ENCODE measurements at places on chromosomes 11 and 22.

- DNase-seq: no peak
Observed at GRCh38 chr22:17396516-17396915, 27.3 kb downstream of the CECR2 start.

DNA sequence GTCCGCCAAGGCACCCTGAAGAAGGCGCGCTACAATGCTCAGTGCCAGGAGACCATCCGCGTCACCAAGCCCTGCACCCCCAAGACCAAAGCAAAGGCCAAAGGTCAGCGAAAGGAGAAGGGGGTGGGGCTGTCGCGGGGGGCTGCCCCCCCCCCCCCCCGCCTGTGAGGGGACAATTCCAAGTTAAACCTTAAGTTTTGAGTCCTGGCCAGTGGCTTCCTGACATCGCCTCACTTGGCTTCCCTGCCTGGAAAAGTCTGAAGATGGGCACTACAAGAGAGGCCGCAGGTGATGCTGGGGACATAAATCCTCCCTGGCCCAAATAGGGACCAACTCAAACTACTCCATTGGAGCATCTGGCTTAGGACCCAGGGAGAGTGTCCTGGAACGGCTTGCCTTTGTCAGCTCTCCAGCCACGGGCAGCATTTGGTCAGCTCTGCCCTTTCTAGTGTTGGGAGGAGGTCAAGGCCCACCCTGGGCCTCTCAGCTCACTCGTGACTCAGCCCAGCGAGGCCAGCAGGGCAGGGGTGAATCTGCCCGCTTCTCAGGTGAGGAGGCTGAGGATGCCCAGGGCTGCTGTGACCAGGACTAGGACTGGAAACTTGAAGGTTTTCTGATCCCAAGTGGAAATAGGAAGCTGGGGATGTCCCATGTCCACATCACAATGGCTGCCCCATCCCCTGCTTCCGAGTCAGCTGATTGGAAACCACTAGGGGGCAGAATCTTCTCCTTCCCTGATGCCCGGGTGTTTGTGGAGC, 1.4 kb downstream of the MDK start:
- peak; percentile 45 for DNase-seq

DNA sequence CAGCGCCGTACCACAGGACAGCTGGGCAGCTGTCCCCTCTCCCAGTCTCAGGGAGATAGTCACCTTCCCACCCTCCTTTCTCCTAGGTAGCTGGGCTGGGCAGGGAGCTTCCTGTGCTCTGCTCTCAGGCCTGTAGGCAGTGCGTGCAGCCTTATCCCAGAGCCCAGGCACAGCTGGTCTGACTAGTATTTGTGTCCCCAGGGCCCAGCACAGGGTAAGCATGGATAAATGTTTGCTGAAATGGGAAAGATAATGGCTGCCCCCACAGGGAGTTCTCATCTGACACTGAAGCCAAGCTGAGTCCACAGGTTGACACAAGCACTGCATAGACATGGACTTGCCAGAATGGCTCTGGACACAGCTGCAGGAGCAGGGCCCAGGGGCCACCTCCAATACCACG, 9.8 kb downstream of the SLC15A3 start:
- no peak for DNase-seq

DNA sequence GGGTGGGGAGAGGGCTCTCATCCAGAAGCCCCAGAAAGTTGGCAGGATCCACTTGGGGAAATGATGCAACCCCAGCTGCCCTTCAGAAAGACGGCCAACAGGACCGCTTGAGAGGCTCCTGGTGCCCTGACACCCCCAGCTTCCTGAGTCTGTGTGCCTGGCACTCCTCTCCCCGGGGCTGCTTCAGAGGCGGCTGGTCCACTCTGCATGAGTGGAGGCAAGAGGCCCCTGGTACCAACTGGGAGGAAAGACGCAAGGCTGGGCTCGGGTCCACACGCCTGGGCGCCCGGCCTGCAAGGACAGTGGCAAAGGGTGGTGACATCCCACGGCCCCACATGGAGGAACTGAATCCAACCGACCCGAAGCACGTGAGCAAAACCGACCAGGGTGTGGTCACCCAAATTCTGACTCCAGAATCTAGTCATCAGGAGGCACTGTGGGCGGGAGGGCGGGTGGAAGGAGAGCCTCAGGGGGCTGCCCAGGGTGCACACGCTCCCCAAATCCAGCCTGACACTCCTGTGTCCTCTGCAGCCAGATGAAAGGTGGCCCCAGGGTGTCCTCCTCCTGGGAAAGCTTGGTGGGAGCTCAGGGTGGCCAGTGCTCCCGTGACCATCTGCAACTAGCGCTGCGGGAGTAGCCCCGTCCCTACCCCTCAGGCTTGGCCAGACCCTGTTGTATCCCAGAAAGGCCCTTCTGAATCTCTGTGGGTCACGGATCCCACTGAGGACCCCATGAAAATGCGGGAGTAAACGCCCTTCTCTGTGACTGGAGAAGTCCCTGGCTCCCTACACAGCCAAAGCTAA, 3.7 kb downstream of the RNH1 start:
- DNase-seq: no peak

GRCh38 chr22:31250740-31251600, 38.9 kb downstream of the LIMK2 start:
- no peak for DNase-seq

- no peak for DNase-seq
Observed at GRCh38 chr11:66289548-66290329, 796 bp upstream of the YIF1A start.

DNA sequence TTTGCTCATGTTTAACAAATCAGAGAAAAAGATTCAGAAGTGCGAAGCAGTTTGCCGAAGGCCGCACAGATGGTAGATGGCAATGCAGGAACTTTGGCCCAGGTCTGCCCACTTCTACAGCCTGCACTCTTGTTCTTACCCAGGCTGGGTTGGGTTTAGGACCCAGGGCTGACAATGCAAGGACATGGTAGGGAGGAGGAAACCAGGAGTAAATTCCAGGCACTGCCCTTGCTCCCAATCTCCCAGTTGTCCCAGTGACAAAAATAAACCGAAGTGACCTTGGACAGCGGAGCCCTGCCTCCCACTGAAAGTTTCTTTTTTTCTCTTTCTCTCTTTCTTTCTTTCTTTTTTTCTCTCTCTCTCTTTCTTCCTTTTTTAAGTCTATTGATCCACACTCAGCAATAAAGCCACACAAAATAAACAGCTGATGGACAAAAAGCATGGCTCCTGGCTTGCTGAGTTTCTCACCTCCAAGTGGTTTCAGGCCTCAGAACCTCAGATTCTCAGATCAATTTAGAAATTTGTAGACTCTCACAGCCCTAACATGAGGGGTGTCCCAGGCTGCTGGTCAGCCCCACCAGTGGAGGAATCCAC, 33.5 kb upstream of the FCHSD2 start:
- DNase-seq: no peak

DNA sequence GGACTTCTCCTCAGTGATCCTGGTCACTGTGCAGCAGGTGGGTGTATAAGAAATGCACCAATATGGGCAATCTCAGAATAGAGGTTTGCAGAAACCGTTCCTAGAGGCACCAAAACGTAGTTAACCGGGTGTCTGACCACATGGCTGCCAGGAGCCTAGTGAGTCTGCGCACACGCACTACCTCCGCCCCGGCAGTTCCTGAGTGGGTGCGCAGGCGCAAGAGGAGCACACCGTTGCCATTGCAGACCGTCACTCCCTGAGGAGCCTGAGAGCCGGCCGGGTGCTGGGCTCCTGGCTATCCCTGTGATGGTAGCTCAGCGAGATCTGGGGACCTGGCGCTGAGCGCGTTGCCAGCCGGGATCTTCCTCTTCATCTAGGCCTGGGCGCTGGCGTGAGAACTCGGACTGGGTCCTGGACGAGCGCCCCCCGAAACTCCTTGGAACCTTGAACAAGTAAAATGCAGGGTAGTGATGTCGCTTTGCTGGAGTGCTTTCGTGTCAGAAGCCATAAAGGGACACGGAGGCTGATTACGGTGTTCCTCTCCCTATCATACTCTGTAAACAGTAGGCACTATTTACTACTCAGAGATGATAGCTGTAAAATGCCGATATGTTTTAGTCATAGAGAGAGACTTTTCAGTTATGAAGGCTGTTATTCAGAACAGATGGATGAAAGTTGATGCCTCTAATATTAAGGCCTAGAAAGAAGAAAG, at the start of gene MS4A13:
Gene MS4A13 (plus strand): TSS at position 249 of the 712 bp plus-strand sequence. CDS start 2,692 bp downstream, outside the sequence.
- DNase-seq: peak; percentile 43

DNA sequence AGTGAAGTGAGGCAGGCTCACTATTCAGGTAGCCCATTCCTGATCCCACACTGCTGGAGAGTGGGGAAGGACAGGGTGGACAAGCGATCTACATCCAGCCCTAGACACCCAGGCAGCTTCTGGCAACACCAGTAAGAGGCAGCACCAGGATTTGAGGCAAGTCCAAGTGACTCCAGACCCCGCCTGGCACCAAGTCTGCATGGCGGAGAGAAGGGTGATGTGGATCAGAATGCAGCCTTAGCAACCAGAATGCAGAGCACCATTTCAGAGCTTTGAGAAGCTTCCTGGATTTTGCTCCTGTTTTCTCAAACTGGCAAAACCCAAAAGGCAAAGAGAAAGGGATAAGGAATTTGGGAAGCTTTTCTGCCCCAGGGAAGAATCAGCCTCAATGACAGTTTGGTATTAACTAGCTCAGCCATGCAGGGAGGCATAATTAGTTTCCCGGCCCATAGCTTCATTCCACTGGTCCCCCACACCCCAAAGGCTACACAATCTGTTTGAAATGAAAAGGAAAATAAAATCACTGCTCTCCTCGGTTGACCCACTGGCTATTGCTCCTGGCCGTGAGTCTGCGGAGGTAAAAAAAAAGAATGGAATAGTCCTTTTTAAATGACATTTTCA, 17.3 kb downstream of the GALNT18 start:
- peak; percentile 15 for DNase-seq

GRCh38 chr11:12865863-12866595, 143.1 kb upstream of the RASSF10 start:
- no peak for DNase-seq

DNA sequence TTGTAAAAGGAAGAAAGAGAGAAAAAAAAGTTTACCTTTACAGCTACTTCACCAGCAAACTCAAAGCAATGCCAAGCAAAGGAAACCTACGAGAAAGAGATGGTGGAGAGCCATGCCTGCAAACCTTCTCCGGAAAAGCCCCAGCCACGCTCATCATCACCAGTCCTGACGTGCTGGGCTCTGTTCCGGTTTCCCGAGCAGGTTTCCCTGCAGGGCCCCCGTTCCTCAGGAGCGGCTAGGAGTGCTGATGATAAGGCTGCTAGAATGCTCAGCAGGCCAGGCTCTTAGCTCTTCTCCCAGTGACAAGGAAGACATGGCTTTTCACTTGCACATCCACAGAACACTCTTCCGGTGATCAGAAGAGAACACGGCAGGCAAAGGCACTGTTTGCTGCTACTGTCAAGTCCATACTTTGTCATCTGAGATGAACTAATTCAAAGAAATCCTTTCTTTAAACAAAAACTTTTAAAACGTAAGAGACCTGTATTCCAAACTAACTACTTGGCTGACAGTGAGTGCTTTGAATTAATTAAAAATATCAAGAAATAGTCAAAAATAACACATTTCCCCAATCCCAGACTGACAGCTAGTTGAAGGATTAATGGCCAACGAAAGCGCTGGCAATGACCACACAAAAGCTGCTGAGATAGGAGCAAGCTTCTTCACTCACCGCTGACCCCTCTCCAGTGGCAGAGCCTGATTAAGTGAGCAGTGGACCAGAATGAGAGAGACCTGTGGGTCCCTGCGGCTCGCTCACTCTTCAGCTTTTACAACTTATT, 35.8 kb downstream of the DUSP8 start:
- DNase-seq: no peak

- no peak for DNase-seq
Observed at GRCh38 chr11:125079151-125079877, 16.2 kb downstream of the SLC37A2 start.

- no peak for DNase-seq
Observed at GRCh38 chr11:107271425-107271824, 186.2 kb downstream of the CWF19L2 start.

- DNase-seq: no peak
Observed at GRCh38 chr11:8061555-8062428, 19.2 kb upstream of the TUB start.

GRCh38 chr11:115145324-115145723, 358.9 kb downstream of the CADM1 start:
- no peak for DNase-seq

DNA sequence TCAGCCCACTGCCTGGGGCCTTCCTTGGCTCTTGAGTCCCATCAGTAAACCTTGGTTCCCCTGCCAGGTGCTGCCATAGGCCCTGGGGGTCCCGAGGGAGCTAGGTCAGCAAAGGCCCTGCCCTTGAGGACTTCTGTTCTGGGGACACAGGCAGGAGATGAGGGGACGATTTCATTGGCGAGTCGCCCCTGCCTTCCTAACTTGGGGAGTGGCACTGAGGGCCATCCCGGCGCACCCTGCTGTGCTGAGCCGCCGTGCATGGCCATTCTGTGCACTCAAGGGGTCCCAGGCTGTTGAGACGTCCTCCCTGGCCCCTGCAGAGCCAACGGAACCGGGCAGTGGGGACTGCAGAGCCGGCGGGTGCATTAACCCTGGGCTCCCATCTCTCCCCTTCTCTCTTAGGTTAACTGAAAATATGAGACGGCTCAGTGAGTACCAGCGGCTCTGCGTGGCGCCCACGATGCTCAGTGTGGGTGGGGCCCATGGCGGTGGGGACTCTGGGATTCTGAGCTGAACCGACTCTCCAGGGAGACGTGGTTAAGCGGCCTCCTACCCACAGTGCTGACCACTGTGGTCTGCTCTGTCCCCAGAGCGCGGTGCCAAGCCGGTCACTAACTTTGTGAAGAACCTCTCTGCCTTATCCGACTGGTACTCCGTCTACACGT, 43.4 kb downstream of the GRAMD4 start:
- DNase-seq: no peak

- DNase-seq: no peak
Observed at GRCh38 chr11:128580612-128581011, 6.7 kb downstream of the ETS1 start.

GRCh38 chr11:112292785-112293407, 32.2 kb upstream of the PLET1 start:
- peak; percentile 63 for DNase-seq

DNA sequence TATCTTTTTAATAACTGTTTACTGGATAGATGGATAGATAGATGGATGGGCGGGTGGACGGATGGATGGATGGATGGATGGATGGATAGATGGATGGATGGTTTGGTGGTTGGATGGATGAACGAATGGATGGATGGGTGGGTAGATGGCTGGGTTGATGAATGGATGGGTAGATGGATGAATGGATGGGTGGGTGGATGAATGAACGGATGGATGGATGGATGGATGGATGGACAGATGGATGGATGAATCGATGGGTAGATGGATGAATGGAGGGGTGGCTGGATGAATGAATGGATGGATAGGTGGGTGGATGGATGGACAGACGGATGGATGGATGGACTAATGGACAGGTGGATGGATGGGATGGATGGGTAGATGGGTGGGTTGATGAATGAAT, 13.8 kb upstream of the SLC22A12 start:
- no peak for DNase-seq

Measured in SJSA1 (cell line).